ENCODE measurements at places on chromosomes 6 and 20. TPM values are rescaled to one million over a fixed set of nuclear protein-coding genes. Genes with fewer than 3 reads are reported as not detected.

GGT7 gene
- 20.5 TPM for polyA plus RNA-seq

TCP11 gene
- polyA plus RNA-seq = 0.27 TPM

CRISP3 gene
- polyA plus RNA-seq = 0.28 TPM

HMGA1 gene
- 110 TPM for polyA plus RNA-seq

BPIFA1 gene
- polyA plus RNA-seq = not detected

KCNB1 gene
- 7.1 TPM for polyA plus RNA-seq

SIRPB2 gene
- 1.6 TPM for polyA plus RNA-seq

DNA sequence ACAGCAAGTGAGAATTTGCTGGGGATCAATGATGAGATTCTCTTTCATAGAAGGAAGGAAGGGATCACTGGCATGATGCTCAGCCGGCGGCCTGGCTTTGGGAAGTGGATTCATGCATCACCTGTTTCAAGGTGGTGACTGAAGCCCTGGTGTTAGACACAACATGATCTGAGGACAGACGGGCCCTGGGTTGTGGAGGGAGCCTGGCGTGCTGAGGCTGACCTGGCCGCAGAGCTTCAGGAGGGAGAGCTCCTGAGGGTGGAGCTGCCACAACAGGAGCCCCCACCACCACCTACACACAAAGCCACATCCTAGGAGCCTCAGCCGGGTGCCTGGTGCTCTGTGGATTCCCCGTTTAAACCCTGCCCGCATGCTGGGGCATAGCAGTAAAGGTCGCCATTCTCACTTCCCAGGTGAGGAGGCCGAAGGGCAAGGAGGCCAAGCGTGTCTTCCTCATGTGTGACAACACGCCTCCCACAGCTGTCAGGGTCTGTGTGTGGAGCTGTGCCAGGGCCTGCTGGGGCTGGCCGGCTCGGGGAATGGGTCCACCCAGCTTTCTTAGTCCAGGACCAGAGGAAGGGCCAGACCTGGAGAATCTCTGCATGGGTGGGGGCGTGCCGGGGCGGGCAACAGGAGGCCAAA is 107.0 kb downstream of the ERMARD start:
- no peak for DNase-seq

- peak; percentile 32 for DNase-seq
Measured at GRCh38 chr6:33585403-33586107, 5.5 kb upstream of the BAK1 start.

GRCh38 chr6:109793792-109794191 is 102.7 kb downstream of the FIG4 start:
- DNase-seq = no peak

- no peak for DNase-seq
Measured at GRCh38 chr20:3032624-3033023, 10.8 kb upstream of the GNRH2 start.

GRCh38 chr6:25334793-25335192 is 55.6 kb downstream of the CARMIL1 start:
- DNase-seq = no peak

- DNase-seq = no peak
Measured at GRCh38 chr6:52749556-52750152, 13.6 kb downstream of the GSTA2 start.

DNA sequence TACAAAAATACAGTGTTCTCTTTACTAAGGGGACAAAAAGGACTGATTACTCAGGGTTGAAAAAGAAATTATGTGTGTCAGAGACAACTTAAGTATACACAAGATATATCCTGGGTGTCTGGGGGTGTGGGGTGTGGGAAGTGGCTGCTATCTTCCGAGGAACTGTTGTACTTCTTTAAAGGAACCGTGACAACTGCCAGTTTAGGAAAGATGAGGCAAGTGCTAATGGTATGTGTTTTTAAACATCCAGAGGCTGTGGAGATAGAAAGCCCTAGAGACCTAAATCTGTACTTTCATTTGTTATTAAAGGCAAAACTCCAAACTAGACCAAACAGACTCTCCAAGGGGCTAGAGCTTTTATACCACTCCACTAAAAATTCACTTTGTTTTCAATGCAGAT is 95.6 kb downstream of the SNAP25 start:
- no peak for DNase-seq

DNA sequence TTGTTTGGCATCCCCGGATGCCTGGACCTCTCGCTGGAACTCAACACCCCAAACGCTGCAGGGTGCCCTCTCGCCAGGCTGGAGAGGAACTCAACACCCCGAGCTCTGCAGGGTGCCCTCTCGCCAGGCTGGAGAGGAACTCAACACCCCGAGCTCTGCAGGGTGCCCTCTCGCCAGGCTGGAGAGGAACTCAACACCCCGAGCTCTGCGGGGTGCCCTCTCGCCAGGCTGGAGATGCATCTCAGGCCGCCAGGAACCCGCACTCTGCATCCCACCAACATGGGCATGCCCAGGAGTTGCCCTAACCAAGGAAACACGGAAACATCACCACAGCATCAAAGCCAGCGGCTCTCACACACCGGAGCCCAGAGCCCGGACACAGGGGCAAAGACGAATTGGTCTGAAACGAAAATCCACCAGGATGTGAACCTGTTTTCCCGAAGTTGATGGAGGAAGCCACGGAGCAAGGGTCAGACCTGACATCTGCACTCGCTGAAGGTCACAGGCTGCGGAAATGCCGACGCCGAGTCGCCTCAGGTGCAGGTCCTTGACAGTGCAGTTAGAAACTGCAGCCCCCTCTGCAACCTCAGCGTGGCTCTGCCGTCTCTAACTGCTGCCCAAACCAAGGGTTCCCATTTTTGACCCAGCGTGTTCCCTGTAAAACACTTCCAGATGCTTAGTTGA is 37.5 kb downstream of the DLL1 start:
- DNase-seq = no peak

GRCh38 chr20:689348-689747 is 13.7 kb upstream of the SCRT2 start:
- no peak for DNase-seq

GRCh38 chr6:75317503-75318206 is 33.1 kb upstream of the TMEM30A start:
- no peak for DNase-seq

- no peak for DNase-seq
Measured at GRCh38 chr6:102619585-102619984, 1226.1 kb downstream of the GRIK2 start.

DNA sequence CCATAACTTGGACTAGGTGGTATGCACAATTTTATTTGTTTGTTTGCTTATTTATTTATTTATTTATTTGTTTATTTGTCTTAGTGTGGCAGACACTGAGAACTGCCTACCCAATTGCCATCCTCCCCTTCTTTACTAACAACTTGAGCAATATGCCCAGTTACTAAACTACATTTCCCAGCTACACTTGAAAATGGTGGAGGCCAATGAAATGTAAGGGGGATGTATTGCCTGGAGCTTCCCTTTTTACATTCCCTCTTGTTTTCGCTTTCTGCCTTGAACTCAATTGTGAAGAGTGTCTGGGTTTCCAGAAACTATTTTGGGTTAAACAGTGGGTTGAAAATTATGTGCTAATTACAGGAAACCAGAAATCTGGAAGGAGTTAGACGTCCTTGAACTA is 152.7 kb upstream of the FKBP1C start:
- no peak for DNase-seq

DNA sequence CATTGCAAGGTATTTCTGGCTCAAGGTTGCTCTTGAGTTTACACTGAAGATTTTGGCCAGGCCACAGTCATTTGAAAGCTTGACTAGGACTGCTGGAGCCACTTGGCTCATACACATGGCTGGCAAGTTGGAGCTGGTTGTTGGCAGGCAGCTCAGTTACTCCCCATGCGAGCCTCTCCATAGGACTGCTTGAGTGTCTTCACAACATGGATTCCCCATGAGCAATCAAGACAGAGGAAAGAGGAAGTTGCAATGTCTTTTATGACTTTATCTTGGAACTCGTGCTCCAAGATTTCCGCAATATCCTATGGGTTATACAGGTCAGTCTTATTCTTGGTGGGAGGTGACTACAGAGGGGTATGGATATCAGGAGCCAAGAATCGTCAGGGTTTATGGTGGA is 1.4 kb upstream of the MANBAL start:
- no peak for DNase-seq

- DNase-seq = no peak
Measured at GRCh38 chr20:35326021-35326739, 34.0 kb upstream of the FAM83C start.

DNA sequence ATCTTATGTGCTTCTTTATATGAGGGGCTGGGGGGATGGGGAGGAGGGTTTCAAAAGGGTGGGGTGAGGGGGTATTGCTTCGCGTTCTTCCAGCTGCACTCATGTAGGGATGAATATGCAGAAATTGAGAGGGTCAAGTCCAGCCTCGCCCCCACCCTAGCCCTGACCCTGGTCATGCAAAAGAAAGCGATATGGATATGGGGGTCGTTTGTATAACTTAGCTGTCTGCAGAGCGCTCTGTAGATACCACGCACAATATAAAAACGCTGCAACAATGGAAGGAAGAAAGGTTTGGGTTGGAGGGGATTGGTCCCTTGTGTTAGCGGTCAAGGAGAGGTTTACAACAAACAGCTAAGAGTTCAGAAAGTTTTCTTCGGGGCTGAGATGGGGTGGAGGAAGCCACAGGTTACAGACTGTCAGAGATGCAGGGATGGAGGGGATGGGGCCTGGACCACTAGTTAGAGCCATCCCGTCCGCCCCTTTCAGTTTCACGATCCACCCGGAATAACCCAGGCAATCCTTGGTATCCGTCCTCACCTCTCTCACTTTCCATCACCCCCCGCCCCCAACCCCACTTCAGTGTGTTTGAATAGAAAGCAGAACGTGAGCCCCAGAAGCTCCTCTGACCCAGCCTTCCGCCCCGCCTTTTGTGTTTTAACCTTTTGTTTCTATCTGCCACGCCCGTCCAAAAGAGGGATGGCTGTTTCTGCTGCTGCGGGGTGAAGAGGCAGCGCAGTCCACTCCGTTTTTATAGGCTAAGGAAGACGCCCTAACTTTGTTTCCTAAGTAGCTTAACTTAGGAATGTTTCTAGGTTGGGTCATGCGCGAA is 73.5 kb downstream of the SOX4 start:
- DNase-seq = no peak

Measured in forelimb muscle (tissue), 1 donor.